Fibroblast of pulmonary artery (primary cell): ENCODE measurements at places on chromosomes 12 and 14.

DNA sequence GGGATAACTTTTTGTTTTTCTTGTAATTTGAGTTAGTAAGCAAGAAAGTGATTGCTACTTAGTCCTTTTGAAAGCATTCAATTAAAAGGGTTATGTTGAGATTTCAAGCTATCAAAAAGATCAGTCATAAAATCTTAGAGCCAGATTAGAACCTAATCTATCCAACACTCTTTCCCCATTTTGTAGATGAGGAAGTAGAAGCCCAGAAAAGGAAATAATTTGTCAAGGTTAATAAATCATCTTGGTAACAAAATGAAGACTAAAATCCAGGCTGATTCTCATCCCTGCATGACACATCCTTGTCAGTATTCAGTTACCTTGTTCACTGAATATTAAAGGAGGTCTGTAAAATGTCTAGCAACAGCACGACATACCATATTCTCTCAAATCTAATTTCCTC lies 26.5 kb downstream of the PPP1R13B start:
- no peak for DNase-seq

DNA sequence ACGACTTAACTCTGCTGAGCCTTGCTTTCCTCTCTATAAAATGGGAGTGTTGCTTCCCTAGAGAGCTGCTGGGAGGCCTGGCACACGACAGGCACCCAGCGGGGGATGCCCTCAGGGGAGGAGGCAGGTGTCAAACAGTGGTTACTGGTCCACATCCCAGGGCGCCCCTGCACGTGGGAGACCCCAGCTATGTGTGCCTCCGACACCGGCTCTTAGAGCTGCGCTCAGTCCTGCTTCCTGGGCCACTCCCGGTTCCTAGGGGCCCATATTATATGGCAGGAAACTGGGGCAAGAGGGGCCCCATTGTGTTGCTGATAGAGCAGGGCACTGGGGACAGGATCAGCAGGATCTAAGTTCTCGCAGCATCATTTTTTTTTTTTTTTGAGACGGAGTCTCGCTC lies 47.3 kb downstream of the CHGA start:
- no peak for DNase-seq

- no peak for DNase-seq
Measured at GRCh38 chr12:9043766-9044165, 54.4 kb downstream of the KLRG1 start.

- DNase-seq: no peak
Measured at GRCh38 chr12:12590961-12591360, 20.7 kb upstream of the CREBL2 start.

DNA sequence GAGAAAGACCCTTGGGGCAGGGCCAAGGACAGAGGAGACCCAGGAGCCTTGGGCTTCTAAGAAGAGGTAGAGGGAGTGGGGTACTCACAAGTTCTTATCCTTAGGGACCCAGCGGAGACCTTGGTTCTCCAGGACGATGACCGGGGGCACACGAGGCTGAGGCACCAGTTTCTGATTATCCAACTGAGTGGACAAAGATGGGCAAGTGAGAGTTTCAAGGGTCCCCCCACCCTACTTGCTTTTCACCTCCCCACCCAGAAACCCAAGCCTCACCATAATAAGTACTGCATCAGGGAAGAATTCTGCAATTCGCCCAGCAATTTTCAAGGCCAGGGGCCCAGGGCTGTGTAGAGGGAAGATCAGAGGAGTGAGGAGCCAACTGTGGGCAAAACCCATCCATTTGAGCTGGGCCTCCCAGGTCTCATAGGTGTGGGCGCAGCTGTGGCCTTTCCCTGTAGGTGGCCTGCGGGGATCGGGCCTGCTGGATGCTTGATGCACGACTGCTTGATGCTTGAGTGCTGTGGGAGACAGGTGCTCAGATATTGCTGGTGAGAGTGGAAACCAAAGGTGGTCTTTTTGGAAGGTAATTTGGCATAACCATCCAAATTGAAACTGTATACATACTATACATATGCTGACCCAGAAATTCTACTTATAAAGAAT lies 2.0 kb downstream of the EMC9 start:
- DNase-seq: no peak

DNA sequence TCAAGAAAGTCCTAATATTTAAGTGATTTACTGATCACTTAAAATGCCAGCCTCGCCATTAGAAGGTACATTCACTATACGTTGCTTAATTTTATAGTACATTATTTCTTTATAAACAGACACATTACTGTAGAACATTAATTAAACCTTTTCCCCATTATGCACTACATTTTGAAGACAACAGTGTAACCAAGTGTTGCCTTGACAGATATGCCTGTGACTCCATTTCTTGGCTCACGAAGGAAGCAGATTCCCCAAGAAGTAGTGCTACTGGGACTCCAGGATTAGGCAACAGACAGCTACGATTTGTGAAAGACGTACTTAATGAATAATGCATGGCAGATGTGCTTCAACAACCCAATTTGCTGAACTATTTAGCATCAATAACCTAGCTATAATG lies 394.8 kb downstream of the RPS29 start:
- no peak for DNase-seq

- peak; percentile 73 for DNase-seq
Measured at GRCh38 chr12:114408886-114409851, 3.2 kb upstream of the TBX5 start.

GRCh38 chr14:101336183-101336582 lies 225.1 kb upstream of the DIO3 start:
- DNase-seq: no peak

- DNase-seq: no peak
Measured at GRCh38 chr12:13171921-13172859, 24.3 kb upstream of the EMP1 start.

DNA sequence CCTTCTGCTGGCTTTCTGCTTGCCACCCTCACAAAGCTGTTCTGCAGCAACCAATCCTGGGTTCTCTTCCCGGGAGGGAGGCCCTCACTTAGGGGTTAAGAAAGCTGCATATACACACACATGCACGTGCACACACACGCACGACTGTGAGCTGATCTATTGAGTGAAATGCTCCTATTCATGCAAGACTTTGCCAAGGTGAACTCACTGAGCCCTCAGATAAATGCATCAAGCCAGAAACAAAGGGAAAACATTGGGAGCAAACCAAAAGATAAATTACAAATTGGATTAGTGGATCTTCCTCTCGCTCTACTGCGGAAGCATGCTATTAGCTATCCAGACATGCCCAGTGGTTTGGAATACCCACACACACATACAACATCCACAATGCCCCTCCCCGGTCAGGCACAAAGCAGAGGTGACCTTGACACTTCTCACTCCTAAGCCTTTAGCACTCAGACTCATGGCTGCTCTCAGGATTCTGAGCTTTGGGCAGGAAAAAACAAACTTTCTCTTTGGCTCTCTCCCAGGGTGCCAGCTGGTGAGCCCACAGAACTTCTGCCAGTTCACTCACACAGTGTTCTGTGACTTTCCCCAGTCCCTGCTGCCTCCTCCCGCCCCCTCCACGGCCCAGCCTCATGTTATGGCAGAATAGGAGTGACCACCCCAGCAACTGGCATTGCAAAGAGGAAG lies 320.0 kb downstream of the DPF3 start:
- DNase-seq: no peak

GRCh38 chr14:73269729-73270531 lies 32.6 kb downstream of the PAPLN start:
- DNase-seq: peak; percentile 51

GRCh38 chr12:89968151-89968700 lies 259.6 kb upstream of the ATP2B1 start:
- no peak for DNase-seq

- DNase-seq: no peak
Measured at GRCh38 chr14:60710494-60710893, 13.7 kb downstream of the SIX4 start.

DNA sequence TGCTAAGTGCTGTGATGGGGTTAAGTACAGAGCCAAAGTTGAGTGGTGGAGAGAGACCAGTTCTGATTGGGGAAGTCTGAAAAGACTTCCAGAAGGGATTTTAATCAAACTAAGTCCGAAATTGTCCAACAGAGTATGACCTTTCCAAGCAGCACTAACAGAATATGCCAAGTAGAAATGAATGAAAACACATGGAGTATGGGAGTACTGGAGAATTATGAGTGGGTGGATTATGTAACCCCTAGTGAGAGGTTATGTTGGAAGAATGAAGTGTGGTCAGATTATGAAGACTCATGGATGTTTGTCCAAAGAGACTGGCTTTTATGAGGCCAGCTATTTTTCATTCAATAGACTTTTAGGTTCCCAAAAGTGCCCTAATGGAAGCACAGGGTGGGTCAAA lies 94.0 kb upstream of the PLEKHA5 start:
- DNase-seq: peak; percentile 79

GRCh38 chr12:57530396-57531142 lies 7.9 kb downstream of the MBD6 start:
- DNase-seq: no peak

GRCh38 chr12:104809251-104809650 lies 148.8 kb downstream of the SLC41A2 start:
- DNase-seq: no peak

DNA sequence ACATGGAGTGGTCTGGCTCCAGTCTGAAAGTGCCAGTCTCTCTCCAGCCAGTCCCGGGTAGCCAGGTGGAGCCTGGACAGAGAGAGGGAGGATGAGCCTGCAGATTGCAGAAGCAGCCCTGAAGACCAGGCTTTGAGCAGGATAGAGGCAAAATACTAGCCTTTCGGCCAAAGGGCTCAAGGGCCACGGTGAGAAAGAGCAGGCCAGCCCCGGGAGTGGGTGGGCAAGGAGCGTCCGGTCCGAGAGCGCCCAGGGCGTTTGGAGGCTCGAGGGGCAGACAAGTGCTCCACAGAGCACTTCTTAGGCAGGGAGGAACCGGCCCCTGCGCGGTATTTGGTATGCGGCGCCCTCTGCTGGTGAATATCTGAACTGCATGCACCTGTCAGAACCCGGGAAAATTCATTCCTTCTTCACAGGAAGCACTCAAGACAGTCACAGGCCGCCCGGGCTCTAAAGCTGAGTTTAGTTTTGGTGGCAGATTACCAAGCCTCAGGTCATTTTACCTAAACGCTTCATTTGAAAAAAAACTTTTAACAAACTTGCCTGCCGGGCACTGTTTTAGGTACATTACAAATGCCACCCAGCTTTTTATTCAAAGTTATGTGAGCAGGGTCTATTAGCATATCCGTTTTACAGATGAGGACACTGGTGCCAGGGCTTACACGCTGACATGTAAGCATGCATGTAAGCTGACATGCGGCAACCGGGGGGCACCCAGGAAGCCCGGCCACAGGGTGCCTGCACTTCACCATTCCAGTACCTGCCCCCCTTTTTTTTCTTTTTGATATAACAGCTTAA lies 21.0 kb upstream of the PSMC1 start:
- peak; percentile 68 for DNase-seq

DNA sequence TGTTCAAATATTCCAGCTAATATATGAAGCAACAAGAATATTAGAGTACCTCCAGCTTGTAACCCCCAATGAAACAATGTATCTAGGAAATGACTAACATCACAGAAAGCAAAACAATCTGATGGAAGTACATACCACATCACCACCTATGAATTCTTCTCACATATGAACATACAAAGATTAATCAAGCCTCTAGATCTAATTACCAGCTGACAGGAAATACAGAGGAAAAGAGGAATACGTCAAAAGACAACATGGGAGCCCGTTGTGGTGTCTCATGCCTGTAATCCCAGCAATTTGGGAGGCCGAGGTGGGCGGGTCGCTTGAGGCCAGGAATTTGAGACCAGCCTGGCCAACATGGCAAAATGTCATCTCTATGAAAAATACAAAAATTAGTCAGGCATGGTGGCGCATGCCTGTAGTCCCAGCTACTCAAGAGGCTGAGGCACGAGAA lies 7.5 kb downstream of the NEDD8 start:
- peak; percentile 97 for DNase-seq

DNA sequence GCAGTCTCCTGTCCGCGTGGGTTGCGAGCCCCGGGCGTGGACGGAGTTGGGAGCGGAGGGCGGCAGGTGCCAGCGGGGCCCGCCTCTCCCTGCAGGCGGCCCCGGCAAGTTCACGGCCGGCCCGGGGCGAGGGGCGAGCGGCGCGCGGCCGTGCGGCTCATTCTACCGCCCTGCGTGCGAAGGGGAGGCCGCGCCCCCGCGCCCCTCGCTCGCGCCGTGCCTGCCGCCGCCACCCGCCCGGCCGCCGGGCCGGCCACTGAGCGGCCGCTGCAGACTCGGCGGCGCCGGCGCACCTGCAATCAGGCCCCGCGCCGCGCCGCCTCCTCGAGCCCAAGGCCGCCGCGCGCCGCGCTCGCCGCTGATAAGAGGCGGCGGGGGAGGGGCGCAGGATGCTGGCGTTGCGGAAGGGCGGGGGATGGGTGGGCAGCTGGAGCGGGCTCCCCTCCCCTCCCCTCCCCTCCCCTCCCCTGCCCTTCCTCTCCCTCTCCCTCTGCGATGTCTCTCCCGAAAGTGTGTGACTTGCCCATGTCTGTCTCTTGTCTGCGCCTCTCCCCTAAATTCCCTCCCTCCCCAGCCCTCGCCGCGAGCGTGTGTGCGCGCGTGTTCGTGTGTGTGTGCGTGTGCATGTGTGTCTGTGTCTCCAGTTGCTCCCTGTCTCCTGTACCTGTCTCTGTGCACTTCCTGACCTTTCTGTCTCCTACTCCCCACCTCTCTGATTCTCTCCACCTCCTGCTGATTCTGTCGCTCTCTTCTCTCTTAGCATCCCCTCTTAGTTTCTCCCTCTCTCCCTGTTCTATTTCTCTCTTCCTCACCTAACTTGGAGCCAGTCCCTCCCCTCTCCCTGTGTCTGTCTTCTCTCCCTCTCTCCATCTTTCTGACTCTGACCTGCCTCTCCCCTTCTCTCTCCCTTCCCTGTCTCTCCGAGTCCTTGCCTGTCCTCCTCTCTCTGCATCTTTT lies 768.1 kb upstream of the TBX3 start:
- DNase-seq: peak; percentile 10

DNA sequence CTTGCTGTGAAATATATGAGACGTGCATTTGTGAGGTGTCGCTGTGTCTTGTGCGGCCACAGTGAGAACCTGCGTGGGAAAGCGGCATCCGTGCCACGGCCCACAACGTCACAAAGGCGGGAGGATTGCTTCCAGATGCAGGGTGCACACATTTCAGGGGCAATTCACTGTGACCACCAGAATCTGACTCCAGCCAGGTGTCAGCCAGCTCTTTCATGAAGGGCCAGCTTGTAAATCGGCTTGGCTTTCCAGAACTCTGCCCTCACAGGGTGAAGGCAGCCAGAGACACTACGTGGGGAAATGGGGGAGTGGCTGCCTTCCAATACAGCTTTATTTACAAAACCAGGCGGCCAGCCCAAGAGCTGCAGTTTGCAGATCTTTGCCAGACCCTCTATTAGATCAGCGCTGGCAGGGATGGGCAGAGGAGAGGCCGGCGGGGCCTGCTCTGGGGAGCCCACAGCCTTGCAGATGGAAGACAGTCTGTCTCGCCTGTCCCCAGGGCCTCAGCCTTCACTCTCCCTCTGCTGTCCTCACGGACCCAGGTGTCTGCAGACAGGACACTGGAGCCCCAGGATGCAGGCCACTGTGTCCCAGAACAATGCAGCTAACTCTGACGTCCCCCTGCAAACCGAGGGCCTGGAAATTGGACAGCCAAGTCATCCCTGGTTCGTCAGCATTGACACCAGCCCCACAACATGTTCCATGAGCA lies 53.5 kb downstream of the ADGRD1 start:
- no peak for DNase-seq

GRCh38 chr14:83975841-83976770 lies 1553.8 kb upstream of the FLRT2 start:
- peak; percentile 18 for DNase-seq
